Skeletal muscle cell (primary cell): ENCODE measurements at places on chromosomes 12 and 14.

- DNase-seq, result no peak
Measured at GRCh38 chr12:52867642-52868041, 18.8 kb upstream of the KRT78 start.

DNA sequence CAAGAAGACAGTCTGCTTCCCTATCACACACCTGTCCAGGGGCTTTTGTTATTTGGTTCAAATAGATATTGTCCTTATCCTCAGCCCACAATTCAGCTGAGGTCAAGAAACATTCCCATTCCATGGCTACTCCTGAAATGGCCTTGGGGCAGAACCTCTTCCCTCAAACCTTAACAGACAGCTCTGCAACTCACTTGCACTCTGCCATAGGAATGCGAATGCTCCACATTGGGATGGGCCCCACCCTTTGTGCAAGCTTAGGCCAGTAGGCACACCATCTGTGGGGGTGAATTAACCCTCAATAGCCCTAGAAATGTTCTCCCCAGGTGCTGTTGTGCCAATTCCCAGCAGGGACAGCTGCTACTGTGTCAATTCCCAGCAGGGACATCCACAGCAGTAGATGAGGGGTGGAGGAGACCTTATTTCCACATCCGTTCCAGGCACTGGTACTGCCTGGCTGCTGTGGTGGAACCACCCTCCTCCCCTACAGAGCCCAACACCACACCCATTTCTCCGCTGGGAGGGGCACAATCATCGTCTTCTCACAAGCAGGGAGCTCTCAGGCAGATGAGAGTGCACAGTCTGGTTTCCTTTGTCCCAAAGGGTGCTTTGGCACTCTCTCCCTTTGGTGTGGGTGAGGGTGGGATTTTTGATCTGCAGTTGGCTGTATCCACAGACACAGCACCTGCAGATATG lies 42.3 kb upstream of the GLIPR1 start:
- DNase-seq, result no peak

GRCh38 chr12:79547044-79547734 lies 143.6 kb downstream of the PAWR start:
- DNase-seq, result no peak

DNA sequence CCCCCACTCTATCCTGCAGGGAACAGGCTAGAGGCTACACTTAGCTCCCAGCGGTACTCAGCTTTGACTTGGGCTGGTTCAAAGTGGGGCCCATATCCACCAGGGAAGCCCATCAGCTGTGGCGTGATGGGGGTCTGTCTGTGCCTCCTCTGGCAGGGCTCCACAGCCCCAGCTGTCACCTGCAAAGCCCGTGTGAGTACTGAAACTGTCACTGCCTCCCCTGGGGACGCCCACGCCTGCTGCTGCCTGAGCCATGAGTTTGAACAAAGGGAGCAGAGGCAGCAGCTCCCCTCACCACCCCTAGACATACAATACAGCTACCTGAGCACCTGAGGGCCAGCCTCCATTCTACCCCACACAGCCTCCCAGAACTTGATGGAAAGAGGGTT lies 5.0 kb downstream of the REM2 start:
- no peak for DNase-seq
